ENCODE measurements at places on chromosomes 12 and 14.

- no peak for DNase-seq
These were observed 62.5 kb upstream of the TMEM132D start for GRCh38 chr12:129966146-129966995.

DNA sequence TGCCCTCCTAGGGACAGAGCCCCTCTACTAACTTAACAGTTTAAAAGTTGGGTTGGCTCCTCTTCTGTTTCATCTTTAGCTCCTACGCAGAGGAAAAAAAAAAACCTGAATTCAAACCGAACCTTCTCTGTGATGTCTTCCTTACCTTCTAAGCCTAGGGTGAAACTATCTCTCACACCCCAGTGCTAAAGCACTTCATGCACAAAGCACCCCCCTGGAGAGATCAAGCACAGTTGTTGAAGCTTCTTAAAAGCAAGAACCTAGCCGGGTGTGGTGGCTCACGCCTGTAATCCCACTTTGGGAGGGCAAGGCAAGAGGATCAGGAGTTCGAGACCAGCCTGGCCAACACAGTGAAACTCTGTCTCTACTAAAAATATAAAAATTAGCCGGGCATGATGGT, 37.6 kb downstream of the CORO1C start:
- no peak for DNase-seq

DNA sequence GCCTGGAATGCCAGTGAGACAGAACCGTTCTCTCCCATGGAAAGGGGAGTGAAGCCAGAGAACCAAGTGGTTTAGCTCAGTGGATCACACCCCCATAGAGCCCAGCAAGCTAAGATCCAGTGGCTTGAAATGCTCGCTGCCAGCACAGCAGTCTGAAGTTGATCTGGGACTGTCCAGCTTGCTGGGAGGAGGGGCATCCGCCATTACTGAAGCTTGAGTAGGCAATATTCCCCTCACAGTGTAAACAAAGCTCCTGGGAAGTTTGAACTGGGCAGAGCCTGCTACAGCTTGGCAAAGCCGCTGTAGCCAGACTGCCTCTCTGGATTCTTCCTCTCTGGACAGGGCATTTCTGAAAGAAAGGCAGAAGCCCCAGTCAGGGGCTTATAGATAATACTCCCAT, 374.3 kb upstream of the DCN start:
- no peak for DNase-seq

GRCh38 chr14:100687386-100687785, 39.3 kb upstream of the DLK1 start:
- no peak for DNase-seq

- DNase-seq: no peak
These were observed 89.1 kb downstream of the STXBP6 start for GRCh38 chr14:24960816-24961215.

DNA sequence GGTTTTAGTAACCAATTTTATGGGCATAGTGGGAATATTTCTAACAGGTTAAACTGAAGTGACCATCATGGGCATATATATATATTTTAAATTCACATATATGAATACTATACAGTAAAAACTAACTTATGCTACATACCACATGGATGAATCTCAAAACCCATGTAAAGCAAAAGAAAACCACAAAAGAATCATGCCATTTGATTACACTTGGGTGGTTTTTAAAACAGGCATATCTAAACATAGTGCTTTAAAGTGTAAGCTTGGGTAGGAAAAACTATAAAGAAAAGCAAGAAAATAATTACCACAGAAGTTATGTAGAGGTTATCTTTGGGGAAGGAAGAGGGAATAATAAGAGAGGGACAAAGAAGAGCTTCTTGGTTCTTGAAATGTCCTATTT, 326.1 kb downstream of the NAV3 start:
- DNase-seq: no peak

- DNase-seq: no peak
These were observed 152.3 kb downstream of the ATXN7L3B start for GRCh38 chr12:74689929-74690328.

GRCh38 chr12:77354766-77355362, 289.5 kb upstream of the E2F7 start:
- DNase-seq: no peak

DNA sequence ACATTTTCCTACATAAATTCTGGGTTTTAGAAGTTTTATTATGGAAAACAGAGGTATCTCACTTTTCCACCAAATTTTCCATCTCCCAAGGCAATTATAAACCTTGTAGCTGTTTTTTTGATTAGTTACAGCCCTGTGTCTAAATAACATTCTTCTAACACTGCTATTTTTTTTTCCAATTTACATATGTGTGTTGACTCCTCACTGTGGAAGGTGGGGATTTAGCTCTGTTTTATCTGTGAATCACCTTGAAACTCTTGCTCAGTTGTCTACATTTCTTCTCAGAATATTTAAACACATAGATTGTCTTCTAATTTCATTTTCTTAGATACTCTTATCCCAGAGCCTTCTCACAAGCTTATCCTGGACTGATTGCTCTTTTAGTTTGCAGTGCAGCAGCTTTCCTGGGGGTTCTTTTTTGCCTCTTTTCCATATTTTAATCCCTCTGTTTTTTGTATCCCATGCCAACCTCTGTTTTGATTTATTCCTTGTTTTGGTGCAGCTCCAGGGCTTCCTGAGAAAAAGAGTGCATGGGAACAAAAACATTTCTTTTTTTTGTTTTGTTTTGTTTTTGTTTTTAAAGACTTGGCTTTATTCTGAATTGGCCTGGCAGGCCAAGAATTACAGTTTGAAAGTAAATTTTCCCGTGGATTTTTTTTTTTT, 36.7 kb downstream of the TBC1D15 start:
- no peak for DNase-seq

DNA sequence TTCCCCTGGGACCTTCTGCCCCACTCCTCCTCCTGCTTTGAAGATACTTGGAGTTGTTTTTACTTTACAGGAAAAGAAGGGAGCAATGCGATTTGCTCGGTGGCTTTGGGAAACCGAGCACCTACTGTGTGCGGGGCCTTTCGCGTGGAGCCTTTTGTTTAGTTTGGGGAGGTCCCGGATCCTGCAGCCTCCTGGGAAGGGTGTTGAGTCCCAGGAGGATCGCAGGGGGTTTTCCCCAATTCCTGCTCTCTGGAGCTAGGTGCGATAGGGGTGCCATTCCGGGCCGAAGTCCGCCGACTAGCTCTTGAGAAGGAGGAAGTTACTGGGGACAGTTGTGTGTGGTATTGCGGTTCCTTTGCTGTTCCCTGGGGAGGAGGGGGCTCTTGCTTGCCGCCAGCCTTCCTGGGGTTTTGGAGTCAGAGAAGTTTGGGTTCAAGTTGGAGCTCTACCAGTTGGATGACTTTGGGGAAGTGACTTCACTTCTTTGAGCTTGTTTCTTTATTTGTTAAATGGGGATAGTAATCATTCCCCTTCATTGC, 1.1 kb downstream of the BRI3BP start:
- no peak for DNase-seq

DNA sequence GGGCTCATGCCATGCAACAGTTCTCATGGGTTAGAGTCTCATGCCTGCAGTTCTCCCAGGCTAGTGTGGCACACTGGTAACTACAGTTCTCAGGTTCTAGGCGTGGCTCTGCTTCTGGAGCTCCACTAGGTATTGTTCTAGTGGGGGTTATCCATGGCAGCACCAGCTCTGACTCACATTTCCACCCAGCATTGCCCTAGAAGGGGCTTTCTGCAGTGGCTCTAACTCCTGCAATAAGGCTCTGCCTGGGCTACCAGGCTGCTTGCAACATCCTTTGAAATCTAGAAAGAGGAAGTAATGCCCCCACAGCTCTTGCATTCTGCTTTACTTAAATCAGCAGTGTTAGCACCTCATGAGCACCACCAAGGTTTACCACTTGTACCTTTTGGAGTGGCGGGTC, 220.3 kb upstream of the ARID2 start:
- no peak for DNase-seq

GRCh38 chr14:76742966-76743365, 18.3 kb upstream of the VASH1 start:
- DNase-seq: no peak

DNA sequence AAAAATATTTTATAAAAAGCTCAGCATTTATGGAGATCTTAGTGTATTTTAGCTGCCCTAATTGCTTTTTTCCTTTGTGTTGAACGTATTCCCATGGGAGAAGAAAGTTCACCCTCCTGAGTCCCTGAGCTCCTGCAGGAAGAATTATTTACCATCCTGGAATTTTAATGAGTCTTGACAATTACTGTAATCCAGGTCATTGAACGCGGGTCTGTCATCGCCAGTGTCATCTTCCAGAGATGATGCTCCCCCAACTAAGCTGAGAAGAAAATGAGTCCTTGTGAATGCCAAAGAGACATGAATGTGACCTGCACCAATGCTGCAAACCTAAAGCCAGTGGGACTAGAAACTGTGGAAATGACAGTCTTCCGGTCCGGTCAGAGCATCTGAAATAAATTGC, 129.5 kb downstream of the FBXL14 start:
- DNase-seq: no peak

Data from liver (tissue), 10 donors.